Stimulated activated CD8-positive, alpha-beta memory T cell treated with anti-CD3 and anti-CD28 coated beads, Interleukin-4, amount 100 ng/mL, for 48 hours (primary cell): ENCODE measurements at places on chromosomes 11 and 22.

DNA sequence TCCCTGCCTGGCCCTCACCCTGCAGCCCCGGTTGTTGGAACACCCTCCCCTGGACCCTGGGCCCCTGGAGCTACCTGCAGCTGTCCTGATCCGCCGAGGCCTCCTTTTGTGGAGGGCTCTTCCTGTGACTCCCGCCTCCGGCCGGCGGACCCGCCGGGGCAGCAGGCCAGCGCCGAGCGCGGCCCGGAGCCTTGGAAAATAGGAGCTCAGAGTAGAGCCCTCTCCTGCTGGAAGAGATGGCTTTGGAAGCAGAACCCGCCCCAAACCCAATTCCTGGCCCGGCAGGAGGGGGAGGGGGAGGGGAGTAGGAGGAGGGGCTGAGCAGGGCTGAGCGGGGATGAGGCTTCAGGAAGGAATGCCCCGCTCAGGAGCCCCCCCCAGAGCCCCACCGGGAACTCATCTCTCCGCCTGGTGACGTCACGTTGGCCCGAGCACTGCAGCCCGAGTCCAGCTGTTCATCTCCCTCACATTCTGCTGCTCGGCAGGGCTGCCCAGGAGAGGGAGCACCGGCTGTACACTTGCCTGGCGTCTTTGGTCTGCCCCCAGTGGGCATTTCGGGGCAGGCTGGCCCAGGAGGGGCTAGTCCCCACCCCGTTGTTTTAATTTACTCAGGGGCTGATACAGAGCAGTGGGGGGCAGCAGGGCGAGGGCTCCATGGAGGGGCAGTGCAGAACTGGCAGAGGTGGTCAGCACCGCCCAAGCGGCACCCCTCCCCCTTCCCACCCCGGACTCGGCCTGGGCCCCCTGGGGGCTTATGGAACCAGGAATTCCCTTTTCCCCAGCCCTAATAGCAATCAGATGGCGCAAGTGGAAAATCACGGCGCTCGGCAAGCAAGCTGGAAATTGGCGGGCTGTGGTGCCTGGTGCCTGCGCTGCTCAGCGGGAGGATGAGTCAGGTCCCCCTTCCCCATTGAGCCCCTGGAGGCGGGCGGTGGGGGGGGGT lies at the start of gene MRGPRF:
MRGPRF (minus strand) TSS at position 238 of the 943 bp plus-strand sequence. CDS start 3,345 bp downstream, outside the sequence.
- DNase-seq, result no peak

DNA sequence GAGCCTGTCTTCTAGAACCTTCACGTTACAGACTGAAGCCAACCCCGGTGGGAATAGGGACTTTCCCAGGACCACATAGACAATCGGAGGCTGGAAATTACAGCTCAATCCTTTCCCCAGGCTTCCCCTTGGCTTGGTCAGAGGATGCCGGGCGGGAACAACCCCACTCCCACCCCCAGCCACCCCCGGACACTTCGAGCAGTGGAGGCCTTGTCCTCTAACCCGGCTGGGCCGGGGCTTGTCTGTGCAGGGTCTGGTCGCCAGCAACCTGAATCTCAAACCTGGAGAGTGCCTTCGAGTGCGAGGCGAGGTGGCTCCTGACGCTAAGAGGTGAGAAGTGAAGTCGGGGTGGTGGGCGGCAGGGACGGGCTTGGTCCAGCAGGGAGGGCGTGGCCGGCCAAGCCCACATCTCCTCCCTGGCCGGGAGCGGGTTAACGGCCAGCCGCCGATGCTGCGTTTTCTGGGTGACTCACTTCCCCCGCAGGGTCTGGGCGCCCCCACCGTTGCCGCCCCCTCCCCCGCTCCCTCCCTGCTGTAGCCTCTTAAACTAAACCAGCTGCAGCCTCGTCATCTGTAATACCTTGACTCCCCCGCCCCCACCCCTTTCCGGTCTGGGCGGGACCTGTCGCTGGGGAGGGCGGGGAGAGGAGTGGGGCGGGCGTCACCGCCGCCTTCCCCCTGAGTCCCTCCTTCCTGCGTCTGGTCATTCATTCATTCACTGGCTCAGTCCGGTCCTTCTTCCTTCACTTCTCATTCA lies 1.5 kb downstream of the LGALS1 start:
- peak; percentile 95 for DNase-seq

GRCh38 chr22:17775781-17776465 lies 1.7 kb upstream of the BID start:
- DNase-seq, result no peak

- no peak for DNase-seq
These were observed 689 bp downstream of the PDHX start for GRCh38 chr11:34916843-34917770.

- no peak for DNase-seq
These were observed 741.7 kb downstream of the NELL1 start for GRCh38 chr11:21411104-21411503.
